ENCODE measurements at places on chromosomes 7 and 10. TPM values are rescaled to one million over a fixed set of nuclear protein-coding genes. Genes with fewer than 3 reads are reported as not detected.

VSTM4 gene
- total RNA-seq, result not detected

TET1 gene
- total RNA-seq, result 1.4 TPM

NRCAM gene
- 49.5 TPM for total RNA-seq

LBX1 gene
- total RNA-seq, result not detected

TMEM140 gene
- 1.8 TPM for total RNA-seq

SGCE gene
- total RNA-seq, result 19.8 TPM

SPDYE6 gene
- total RNA-seq, result not detected

ZCWPW1 gene
- 5.5 TPM for total RNA-seq

OPALIN gene
- not detected for total RNA-seq

BLNK gene
- total RNA-seq, result 10.6 TPM

CCM2 gene
- 46.1 TPM for total RNA-seq

ZSWIM8 gene
- total RNA-seq, result 41.7 TPM

ARHGEF35 gene
- 27.1 TPM for total RNA-seq

ANXA11 gene
- total RNA-seq, result 22.6 TPM

GARIN1A gene
- total RNA-seq, result 0.78 TPM

WDFY4 gene
- under 0.01 TPM for total RNA-seq

CNOT4 gene
- total RNA-seq, result 15.9 TPM

EN2 gene
- total RNA-seq, result under 0.01 TPM

SFTPA1 gene
- not detected for total RNA-seq

UPK3BL2 gene
- 2.4 TPM for total RNA-seq

NSUN5 gene
- 58.8 TPM for total RNA-seq

C10orf62 gene
- not detected for total RNA-seq

MUC3A gene
- not detected for total RNA-seq

LRRTM3 gene
- total RNA-seq, result not detected

C10orf67 gene
- under 0.01 TPM for total RNA-seq

IDI2 gene
- total RNA-seq, result not detected

AP5Z1 gene
- 30.3 TPM for total RNA-seq

MSMB gene
- total RNA-seq, result 0.34 TPM

CALHM2 gene
- total RNA-seq, result under 0.01 TPM

ANKIB1 gene
- 65.9 TPM for total RNA-seq

HPSE2 gene
- total RNA-seq, result not detected

NOS3 gene
- 0.14 TPM for total RNA-seq

IL6 gene
- total RNA-seq, result 3.1 TPM

CCL26 gene
- 0.14 TPM for total RNA-seq

ABCB4 gene
- not detected for total RNA-seq

GBF1 gene
- total RNA-seq, result 39.8 TPM

NSUN6 gene
- 19.8 TPM for total RNA-seq

SPDYE18 gene
- total RNA-seq, result not detected

CPA2 gene
- not detected for total RNA-seq

PHKG1 gene
- 0.50 TPM for total RNA-seq

ADCYAP1R1 gene
- total RNA-seq, result not detected

PNLIP gene
- total RNA-seq, result not detected

OR2A12 gene
- not detected for total RNA-seq

C7orf57 gene
- total RNA-seq, result 0.21 TPM

GBX1 gene
- total RNA-seq, result not detected

TRIM4 gene
- 23.9 TPM for total RNA-seq

SFMBT2 gene
- under 0.01 TPM for total RNA-seq

MOGAT3 gene
- total RNA-seq, result not detected

CALHM3 gene
- total RNA-seq, result not detected

TCAF2 gene
- 0.34 TPM for total RNA-seq

Measured in nasal cavity respiratory epithelium epithelial cell of viscerocranial mucosa (primary cell).